ENCODE measurements at places on chromosomes 13 and 19. TPM values are rescaled to one million over a fixed set of nuclear protein-coding genes. Genes with fewer than 3 reads are reported as not detected.

DNA sequence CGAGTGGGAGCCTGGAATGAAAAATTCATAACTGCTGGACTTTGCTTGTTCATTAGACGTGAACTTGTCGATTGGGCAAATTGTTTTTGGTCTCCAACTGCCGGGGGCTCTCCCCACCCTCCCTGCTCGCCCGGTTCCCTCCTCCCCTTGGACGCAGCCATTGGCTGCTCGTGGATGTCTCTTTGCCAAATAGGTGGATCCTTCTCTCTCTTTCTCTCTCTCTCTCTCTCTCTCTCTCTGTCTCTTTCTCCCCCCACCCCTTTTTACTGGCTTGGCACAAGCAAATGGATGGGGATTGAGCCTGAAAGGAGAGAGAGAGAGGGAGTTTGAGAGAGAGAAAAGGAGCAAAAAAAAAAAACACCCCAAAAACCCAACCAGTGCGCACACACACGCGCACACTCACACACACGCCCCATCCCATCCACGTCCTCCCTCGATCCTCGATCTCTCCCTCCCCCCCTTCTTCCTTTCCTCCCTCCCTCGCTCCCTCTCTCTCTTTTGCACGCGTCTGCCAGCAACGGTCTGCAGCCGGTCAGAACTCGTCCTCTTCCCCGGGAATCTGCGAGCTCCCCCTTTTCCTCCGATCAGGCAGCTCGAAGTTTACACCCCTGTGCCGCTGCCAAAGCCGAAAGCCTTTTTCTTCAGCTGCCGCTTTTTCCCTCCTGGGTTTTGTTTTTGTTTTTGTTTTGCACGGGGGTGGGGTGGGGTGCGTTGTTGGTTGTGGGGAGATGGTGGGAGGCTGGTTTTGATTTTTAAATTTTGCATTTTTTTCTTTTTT, 27.8 kb downstream of the NFIX start:
- DNase-seq = peak; percentile 80

The CILP2 gene
- polyA plus RNA-seq = 0.12 TPM

The NOTCH3 gene
- 111 TPM for polyA plus RNA-seq

- no peak for DNase-seq
Observed at GRCh38 chr13:52954838-52955237, 73.8 kb upstream of the OLFM4 start.

- DNase-seq = no peak
Observed at GRCh38 chr19:2135474-2136402, 15.6 kb downstream of the AP3D1 start.

The SGCG gene
- 4.1 TPM for polyA plus RNA-seq

DNA sequence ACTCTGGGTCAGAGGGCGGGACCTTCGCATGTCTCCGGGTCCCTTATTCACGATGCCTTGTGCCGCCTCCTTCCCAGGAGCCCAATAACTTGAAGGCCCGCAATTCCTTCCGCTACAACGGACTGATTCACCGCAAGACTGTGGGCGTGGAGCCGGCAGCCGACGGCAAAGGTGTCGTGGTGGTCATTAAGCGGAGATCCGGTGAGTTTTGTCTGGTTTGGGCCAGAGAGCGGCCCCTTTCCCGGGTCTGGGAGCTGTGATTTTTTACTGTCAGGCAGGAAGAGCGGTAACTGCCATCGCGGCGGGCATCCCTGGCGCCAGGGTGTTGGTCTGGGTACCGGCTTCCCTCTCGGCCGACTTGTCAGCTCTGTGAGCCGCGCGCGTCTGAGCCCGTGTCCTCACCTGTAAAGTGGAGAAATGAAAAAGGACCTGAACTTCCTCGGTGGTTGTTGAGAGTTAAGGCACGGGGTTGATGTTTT, 800 bp downstream of the RPL28 start:
- DNase-seq = no peak

The NUDT19 gene
- 11.2 TPM for polyA plus RNA-seq

DNA sequence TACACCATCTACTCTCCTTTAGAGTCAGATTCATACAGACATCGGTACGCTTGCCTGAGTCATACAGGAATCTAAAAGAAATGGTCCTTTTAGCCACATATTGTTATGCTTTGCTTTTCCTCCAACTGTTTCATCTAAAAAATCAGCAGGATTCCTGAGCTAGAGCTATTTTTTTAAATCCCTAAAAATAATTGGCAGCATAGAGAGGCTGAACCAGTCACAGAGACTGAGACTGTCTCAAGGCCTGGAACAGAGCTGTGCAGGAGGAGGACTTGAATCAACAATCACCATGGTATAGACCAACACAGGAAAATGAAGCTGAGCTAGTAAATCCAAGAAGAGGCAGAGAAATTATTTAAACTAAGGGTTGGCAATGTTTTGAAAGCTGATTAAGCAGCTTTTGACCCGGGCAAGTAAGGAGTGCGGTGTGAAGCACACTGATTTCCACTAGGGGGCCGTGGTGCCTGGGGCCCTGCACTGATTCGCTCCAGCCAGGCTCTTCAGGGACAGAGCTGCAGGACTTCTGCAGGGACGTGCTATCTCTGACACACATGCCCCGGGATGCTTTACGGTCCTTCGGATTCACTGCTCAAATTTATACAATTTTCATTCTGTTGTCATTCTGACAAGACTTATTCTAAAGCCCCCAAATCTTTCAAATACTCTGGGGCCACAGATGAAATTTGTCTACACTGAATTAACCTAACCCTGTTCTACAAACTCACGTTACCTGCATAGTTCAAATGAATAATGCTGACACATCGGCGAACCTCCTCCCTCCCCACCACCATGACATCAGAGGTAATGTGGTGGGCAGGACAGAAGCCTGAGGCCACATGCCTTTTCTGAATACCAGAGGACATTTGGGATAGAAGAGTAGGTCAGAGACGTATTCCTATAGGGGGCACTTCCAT, 87.6 kb upstream of the SLC15A1 start:
- no peak for DNase-seq

Measured in renal cortex interstitium (tissue), 15 donors.